ENCODE measurements at places on chromosomes 3 and 15. TPM values are rescaled to one million over a fixed set of nuclear protein-coding genes. Genes with fewer than 3 reads are reported as not detected.

The XCR1 gene
- not detected for total RNA-seq

DNA sequence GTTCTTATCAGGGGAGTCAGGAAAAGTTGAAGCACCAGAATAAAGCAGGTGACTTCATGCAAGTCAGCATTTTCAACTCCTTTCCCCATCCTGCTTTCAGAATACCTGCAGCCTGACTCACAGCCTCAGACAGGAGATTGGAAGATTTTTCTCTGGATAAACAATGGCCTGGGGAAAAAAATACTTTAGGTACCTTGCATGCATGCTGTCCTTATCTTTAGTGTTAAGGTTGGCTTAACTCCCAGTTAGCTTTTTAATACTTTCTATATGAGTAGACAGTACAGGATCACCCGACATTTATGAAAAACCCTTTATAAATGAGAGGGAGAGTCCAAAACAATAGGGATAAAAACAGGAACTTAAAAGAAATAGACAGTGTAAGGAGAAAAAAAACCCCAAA is 53.6 kb downstream of the PAK2 start:
- H3K4me3 ChIP-seq: no peak overlapping the region
- H3K36me3 ChIP-seq: peaks cover 70% of the 10 kb centered on the region
- H3K4me1 ChIP-seq: no peaks in the 10 kb centered on the region

- H3K27me3 ChIP-seq: peaks cover 28% of the 10 kb centered on the region
- no peaks in the 10 kb centered on the region for H3K36me3 ChIP-seq
- no peak for DNase-seq
- H3K4me3 ChIP-seq: no peak overlapping the region
- H3K4me1 ChIP-seq: peaks cover 5% of the 10 kb centered on the region
Observed at GRCh38 chr3:45806072-45806471, 9.7 kb upstream of the SLC6A20 start.

DNA sequence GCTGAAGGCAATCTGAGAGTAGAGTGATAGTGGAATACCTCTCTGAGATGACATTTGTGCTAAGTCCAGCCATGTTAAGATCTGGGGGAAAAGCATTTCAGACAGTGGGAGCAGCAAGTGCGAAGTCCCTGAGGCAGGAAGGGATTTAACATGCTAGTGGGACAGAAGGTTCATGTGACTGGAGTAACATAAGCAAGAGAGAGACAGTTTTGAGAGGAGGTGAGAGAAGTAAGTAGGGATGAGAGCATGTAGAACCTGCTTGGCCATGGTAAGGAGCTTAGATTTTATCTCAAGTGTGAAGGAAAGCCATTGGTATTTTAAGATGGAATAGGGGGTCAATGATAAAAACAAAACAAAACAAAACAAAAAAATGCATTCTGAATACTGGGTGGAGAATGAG is 358.6 kb upstream of the KCNH8 start:
- no peak for DNase-seq
- H3K27me3 ChIP-seq: peaks cover 2% of the 10 kb centered on the region
- no peak overlapping the region for H3K27ac ChIP-seq
- H3K36me3 ChIP-seq: no peaks in the 10 kb centered on the region

DNA sequence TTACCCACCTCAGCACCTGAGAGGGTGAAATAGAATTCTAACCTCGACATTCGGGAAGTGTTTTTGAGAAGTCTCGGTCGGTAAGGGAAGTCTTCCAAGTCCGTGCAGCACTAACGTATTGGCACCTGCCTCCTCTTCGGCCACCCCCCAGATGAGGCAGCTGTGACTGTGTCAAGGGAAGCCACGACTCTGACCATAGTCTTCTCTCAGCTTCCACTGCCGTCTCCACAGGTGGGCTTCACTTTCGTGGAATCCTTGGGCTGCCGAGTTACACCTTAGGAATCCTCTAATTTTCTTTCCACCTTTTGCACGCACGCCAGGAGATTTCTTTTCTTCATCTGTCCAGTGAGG is 775 bp downstream of the CCNDBP1 start:
- peak overlapping the region; percentile 96 for H3K27ac ChIP-seq
- DNase-seq: no peak
- H3K36me3 ChIP-seq: peaks cover 50% of the 10 kb centered on the region
- H3K4me1 ChIP-seq: peaks cover 37% of the 10 kb centered on the region
- H3K27me3 ChIP-seq: no peaks in the 10 kb centered on the region

GRCh38 chr3:72086042-72086742 is 301.2 kb upstream of the PROK2 start:
- H3K4me1 ChIP-seq: peaks cover 3% of the 10 kb centered on the region
- H3K27ac ChIP-seq: no peak overlapping the region
- H3K36me3 ChIP-seq: no peaks in the 10 kb centered on the region
- no peak for DNase-seq
- no peak overlapping the region for H3K4me3 ChIP-seq

- H3K27me3 ChIP-seq: peaks cover 2% of the 10 kb centered on the region
- H3K36me3 ChIP-seq: no peaks in the 10 kb centered on the region
- no peak overlapping the region for H3K27ac ChIP-seq
- no peak for DNase-seq
Observed at GRCh38 chr3:14522768-14523167, 17.4 kb downstream of the GRIP2 start.

GRCh38 chr3:127059072-127059471 is 76.2 kb downstream of the PLXNA1 start:
- H3K36me3 ChIP-seq: no peaks in the 10 kb centered on the region
- DNase-seq: no peak
- no peak overlapping the region for H3K27ac ChIP-seq
- H3K27me3 ChIP-seq: peaks cover 5% of the 10 kb centered on the region
- no peaks in the 10 kb centered on the region for H3K4me1 ChIP-seq

GRCh38 chr3:12590096-12590495 is 33.2 kb downstream of the MKRN2 start:
- H3K4me3 ChIP-seq: no peak overlapping the region
- H3K27me3 ChIP-seq: no peaks in the 10 kb centered on the region
- no peak for DNase-seq
- no peaks in the 10 kb centered on the region for H3K4me1 ChIP-seq
- peaks cover 64% of the 10 kb centered on the region for H3K36me3 ChIP-seq
- no peak overlapping the region for H3K27ac ChIP-seq

- peaks cover 54% of the 10 kb centered on the region for H3K27me3 ChIP-seq
- no peak overlapping the region for H3K4me3 ChIP-seq
- H3K4me1 ChIP-seq: peaks cover 24% of the 10 kb centered on the region
- DNase-seq: peak; percentile 75
- no peak overlapping the region for H3K27ac ChIP-seq
Observed at GRCh38 chr15:40279437-40280141, 3.3 kb downstream of the ANKRD63 start.
